ENCODE measurements at places on chromosomes 1 and 21.

DNA sequence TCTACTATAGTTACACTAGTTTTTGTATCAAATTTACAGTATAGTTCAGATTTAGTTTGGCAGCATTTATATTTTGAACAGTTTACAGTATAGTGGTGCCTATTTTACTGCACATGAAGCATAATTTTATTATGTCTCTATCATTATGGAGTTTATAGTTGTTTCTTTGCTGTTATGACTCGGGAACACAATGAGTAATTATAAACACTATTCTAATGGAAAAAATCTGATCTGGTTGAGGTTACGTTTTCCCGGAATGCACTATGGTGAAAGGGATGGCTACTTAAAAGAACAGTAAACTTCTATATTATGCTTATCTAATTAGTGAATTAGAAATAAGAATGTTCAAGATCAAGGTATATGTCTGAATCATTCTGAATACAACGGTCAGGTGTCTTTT lies 10.6 kb downstream of the LCA5L start:
- DNase-seq, result no peak

- no peak for DNase-seq
Observed at GRCh38 chr21:26818906-26819305, 26.3 kb downstream of the ADAMTS1 start.

- no peak for DNase-seq
Observed at GRCh38 chr1:167093846-167094516, at the start of gene STYXL2. STYXL2 (plus strand) TSS chr1:167094075; CDS start chr1:167094850, 775 bp downstream.

- DNase-seq, result no peak
Observed at GRCh38 chr1:53079251-53079650, 17.2 kb downstream of the PODN start.

GRCh38 chr21:45269861-45270260 lies 17.8 kb downstream of the POFUT2 start:
- DNase-seq, result no peak

GRCh38 chr1:178076607-178077006 lies 17.3 kb upstream of the RASAL2 start:
- no peak for DNase-seq
